ENCODE measurements at places on chromosomes 12 and 14.

DNA sequence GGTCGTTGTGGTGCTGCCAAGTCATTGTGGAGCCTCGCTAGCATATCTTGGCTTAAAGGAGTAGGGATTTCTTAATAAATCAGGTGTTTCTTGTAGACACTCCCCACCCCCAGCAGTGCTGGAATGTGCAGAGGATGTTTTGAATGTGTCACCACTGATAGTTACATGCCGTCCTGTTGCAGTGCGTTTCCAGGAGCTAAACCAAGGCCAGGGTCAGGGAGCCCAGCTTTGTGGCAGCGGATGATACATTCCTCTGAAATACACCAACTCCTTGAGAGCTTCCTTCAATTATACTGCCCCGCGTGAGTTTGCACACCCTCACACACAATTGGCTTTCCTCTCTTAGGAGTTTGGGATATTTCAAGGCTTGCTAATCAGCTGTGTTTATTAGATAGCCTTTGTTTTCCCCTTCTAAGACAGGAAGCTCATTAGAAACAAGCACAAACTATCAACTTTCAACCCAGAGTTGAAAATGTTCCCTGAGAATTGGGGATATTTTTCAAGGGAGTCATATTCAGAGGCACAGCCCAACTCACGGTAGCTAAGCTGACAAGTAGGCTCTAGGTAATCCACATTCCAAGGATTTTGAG is 154.9 kb downstream of the C12orf75 start:
- no peak for DNase-seq

DNA sequence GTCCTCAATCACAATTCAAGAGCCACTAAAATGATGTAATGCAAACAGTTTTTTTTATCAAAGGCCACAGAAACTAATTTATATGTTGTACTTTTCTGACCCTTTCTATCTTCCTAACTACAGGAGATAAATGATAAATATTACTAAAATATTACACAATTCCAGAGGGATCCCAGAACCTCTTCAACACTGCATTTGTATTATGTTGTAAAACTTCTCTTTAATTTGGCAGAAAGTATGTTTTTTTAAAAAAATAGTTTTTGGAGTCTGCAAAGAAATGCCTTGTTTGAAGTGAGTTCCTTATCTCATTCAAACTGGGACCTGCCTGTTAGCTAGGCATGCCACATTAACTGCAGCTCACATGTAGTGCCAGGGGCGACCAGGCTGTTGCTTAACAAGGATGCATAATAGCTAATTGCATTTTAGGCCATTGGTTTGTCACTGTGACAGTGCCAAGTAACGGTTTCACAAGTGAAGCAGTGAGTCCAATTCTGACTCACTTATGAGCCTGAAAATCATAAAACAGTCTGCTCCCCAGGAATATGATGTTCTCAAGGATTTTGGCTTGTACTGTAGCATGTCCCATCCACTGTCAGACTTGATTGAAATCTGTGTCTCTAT is 266.9 kb downstream of the KTN1 start:
- peak; percentile 26 for DNase-seq

- DNase-seq, result no peak
Measured at GRCh38 chr12:93290391-93290790, 87.3 kb upstream of the NUDT4 start.

- DNase-seq, result no peak
Measured at GRCh38 chr14:102501751-102502315, 7.7 kb downstream of the ANKRD9 start.

- DNase-seq, result no peak
Measured at GRCh38 chr12:26028953-26029735, 70.7 kb downstream of the RASSF8 start.

DNA sequence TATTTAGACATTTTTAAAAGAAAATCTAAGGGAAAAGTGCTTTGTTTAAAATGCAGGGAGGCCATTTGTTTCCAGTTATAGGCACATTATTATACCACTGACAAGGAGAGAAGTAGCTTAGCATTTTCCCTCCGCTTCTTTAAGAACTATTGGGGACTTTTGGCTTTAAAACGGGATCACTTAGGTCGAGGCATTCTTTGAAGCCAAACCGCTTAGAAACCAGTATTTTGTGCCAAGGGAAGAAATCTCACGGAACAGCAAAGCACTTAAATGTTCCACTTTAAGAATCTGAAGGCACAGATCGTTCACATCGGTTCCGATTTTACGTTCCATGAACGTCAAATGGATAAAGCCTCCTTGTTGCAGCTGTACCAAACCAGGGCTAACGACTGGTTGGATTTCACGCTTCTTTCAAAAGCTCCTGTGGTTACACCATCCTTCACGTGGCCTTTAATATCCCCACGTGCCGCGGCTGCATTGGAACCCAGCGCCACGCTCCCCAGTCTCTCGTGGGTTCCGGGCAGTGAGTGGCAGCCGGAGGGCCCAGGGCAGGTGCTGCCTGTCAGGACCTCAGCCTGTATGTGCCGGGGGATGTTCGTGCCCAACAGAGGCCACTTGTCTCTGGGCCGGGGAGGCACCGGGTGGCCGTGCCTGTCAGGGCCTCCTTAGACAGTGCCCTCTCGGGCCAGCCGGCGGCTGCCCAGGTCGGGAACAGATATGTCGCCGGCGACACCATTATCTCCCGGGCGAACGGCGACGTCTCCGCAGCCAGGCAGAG is 195.4 kb downstream of the KIF26A start:
- no peak for DNase-seq

- DNase-seq, result no peak
Measured at GRCh38 chr12:111025792-111026430, 105.5 kb upstream of the MYL2 start.

DNA sequence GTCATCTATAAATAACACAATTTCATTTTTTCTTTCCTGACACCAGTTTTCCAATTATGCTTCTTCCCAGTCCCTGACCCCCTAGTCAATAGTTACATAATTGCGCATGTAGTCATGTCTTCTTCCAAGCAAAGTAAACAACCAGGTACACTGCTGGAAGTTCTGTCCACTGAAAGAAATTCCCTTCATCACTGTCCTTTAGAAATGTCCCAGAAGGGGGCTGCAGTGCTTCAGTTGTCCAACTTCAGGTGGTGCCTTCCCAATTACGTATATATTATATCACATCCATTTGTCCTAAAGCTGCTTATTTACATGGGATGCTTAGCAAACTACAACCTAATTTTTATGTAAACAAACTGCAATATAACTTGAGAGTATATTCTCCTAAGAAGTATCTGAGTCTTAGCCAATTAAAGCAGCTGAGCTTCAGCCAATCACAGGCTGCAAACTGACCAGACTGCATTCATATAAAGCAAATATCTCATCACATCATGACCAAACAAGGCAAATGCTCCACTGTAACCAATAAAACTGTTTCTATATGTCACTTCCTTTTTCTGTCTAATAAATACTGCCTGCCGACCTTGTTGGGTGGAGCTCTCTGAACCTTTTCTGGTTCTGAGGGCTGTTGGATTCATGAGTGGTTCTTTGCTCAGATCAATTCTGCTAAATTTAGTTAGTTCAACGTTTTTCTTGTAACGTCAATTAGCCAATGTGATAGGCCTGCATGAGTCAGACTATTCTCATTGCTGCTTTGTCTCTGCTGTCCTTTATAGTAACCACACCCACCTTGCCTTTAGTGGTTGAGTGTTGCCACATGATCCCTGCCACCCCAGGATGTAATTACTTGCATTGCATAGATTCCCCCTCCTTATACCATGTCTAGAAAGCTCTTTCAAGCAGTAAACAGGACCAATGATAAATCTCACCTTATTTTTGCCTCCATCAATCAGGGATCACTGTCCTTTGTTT is 239.3 kb downstream of the ALG10B start:
- DNase-seq, result no peak

- no peak for DNase-seq
Measured at GRCh38 chr14:75230140-75230792, 48.4 kb upstream of the FOS start.

- no peak for DNase-seq
Measured at GRCh38 chr14:87002776-87003175, 990.2 kb downstream of the GALC start.

GRCh38 chr12:122082621-122083356 is 4.2 kb downstream of the MLXIP start:
- no peak for DNase-seq

DNA sequence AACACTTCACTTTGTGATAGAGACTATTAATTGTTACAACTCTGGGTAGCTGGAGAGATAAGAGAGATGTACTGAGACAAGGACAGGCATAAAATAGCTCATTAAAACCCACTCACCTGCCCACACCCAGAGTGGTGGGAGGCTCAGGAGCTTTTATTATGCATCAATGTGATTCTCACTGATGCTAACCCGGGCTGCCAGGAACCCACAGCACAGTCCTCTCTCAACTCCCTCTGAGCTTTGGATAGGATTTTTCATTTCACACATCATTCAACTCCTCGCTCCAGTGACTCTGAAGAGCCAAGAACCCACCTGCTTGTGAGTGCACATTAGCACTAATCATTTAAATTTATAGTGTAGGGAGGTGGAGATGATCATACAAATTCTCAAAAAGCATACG is 827.9 kb downstream of the FLRT2 start:
- DNase-seq, result no peak

GRCh38 chr14:100440758-100441203 is 117.6 kb downstream of the SLC25A47 start:
- DNase-seq, result no peak

GRCh38 chr14:57981817-57982560 is 116.1 kb upstream of the SLC35F4 start:
- DNase-seq, result no peak

GRCh38 chr14:58390830-58391229 is 4.9 kb upstream of the TOMM20L start:
- no peak for DNase-seq

- peak; percentile 3 for DNase-seq
Measured at GRCh38 chr14:104549536-104550339, 29.8 kb upstream of the C14orf180 start.

DNA sequence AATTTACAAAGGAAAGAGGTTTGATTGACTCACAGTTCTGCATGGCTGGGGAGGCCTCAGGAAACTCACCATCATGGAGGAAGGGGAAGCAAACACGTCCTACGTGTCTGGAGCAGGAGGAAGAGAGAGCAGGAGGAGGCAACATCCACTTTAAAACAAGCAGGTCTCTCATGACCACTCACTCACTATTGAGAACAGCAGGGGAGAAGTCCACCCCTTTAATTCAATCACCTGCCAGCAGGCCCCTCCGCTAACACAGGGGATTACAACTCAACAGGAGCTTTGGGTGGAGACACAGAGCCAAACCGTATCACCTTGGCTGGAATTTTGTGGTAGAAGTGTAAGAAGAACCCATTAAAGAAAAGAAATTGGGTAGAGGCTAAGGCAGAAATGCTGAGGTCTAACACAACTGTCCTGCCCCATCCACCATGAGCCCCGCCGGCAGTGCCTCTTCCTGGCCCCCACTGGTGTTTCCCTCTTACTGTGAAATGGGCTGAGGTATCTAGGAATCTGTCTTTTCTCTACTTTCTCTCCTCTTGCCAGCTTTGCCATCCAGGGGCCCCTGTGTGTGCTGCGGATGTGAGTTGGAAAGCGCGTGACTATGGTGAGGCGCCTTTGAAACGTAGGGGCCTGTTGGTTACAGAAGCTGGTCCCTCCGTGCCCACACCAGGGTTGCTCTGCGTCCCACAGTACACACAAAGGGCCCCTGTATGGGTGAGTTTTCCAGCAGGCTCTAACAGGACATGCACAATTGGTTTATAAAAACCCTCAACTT is 108.0 kb upstream of the TMEM132D start:
- DNase-seq, result no peak

GRCh38 chr14:81582420-81582819 is 48.8 kb upstream of the SEL1L start:
- no peak for DNase-seq

DNA sequence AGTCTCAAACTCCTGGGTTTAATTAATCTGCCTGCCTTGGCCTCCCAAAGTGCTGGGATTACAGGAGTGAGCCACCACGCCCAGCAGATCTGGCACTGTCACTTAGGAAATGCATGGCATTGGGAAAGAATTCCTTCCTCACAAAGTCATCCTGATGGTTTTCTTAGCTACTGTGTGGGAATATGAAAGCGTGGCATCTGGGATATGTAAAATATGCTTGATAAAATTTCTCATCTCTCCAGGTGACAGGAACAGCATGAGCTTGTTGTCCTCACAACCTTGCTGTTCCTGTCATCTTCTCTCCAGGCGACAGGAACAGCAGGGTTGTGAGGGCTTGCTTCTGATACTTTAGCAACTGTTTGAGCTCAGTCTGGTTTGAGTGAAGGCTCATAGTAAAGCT is 16.1 kb upstream of the AICDA start:
- DNase-seq, result no peak

DNA sequence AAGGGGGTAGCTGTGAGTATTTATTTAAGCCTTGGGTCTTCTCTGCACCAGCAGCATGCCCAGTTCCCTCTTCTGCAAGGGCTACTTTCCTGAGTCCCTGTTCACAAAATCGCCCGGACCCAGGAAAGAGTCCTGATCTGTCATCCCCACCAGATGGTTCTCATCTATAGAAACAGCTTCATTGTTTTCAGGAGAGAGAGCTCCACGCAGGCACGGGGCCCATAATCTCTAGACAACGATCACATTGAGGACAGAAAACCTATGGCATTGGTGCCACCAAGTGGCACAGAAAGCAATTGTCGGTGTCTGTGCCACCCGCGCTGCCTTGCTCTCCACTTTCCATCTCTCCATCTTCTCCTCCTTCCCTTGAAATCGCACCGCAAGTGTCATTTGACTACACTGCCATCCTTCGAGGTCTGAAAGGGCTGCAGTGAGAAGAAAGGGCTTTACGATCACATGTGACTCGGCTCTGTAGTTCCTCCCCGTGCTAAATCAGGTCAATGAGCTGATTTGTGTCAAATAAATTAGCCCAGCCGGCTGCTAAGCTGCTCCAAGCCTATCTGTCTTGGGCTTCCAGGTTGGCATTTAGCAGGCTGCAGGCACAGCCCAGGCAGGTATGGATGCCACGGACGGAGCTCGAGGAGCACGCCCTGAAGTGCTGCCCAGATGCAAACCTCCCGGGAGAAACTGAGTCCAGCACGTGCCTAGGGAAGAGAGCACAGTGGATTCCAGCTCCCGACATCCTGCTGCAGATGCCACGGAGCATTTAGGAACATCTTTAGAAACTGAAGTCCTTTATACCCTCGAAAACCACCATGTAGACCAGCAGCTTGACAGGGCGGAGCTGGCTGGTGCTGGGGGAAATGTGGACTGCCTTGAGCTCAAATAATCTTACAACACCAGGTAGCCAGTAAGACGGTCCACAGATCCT is 28.8 kb downstream of the SPRING1 start:
- DNase-seq, result no peak

- DNase-seq, result no peak
Measured at GRCh38 chr12:7118881-7119280, 9.8 kb downstream of the RBP5 start.

DNA sequence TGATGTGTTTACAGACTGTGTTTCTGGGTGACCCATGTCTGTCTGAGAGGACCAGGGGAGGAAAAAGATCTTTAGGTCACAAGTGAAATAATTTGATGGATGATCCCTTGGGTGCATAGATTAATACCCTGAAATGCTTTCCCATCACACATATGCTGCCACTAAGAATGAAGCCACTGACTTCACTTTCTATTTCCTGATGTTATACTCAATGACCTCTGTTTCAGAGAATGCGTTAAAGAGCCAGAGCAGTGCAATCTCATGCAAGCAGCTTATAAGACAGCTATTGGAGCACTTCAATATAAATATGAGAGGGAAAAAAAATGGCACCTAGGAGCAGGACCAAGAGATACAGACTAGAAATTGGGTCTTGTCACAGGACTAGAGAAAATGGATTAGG is 133.7 kb downstream of the KLHL28 start:
- DNase-seq, result no peak

GRCh38 chr14:87109271-87109670 is 883.7 kb downstream of the GALC start:
- DNase-seq, result no peak

Measured in omental fat pad (tissue), 4 donors.